ENCODE measurements at places on chromosomes 13 and 19. TPM values are rescaled to one million over a fixed set of nuclear protein-coding genes. Genes with fewer than 3 reads are reported as not detected.

The CRB3 gene
- 40.5 TPM for total RNA-seq

GRCh38 chr13:23966691-23967615, 69.7 kb upstream of the C1QTNF9B start:
- no peaks in the 10 kb centered on the region for H3K36me3 ChIP-seq
- no peak for DNase-seq
- no peaks in the 10 kb centered on the region for H3K4me1 ChIP-seq
- no peak overlapping the region for H3K27ac ChIP-seq

- H3K4me3 ChIP-seq, result no peak overlapping the region
- no peak for DNase-seq
- H3K36me3 ChIP-seq, result 0 out of 2 replicates have a peak, but pooled peaks cover 14% of the 10 kb centered on the region
- H3K27ac ChIP-seq, result no peak overlapping the region
Observed at GRCh38 chr13:100633461-100633860, 41.1 kb downstream of the TMTC4 start.

The NCR1 gene
- total RNA-seq, result not detected

DNA sequence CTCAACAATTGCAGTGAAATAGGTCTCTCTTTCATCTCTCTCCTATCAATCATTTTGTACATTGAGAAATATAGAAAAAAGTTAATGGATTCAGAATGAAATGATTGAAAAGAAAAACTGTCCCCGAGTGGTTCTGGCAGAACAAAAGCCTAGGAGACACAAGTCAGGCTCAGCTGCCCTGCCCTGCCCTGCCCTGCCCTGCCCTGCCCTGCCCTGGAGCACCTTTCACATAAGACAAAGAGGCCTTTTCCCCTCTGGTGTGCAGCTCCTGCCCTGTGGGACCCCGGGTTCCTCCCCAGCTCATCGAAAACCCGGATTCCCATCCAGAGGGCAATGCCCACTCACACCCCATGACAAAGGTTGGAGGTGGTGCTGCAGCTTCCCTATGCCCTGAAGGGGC, 94.7 kb downstream of the TEX26 start:
- no peaks in the 10 kb centered on the region for H3K4me1 ChIP-seq
- 0 out of 2 replicates have a peak, but pooled peaks cover 8% of the 10 kb centered on the region for H3K27me3 ChIP-seq
- no peak overlapping the region for H3K4me3 ChIP-seq
- DNase-seq, result no peak
- no peak overlapping the region for H3K27ac ChIP-seq
- H3K36me3 ChIP-seq, result no peaks in the 10 kb centered on the region

- DNase-seq, result no peak
- peaks cover 12% of the 10 kb centered on the region for H3K4me1 ChIP-seq
- no peak overlapping the region for H3K4me3 ChIP-seq
- peaks cover 5% of the 10 kb centered on the region for H3K36me3 ChIP-seq
- no peak overlapping the region for H3K27ac ChIP-seq
Observed at GRCh38 chr19:9671655-9672054, 3.2 kb downstream of the ZNF562 start.

DNA sequence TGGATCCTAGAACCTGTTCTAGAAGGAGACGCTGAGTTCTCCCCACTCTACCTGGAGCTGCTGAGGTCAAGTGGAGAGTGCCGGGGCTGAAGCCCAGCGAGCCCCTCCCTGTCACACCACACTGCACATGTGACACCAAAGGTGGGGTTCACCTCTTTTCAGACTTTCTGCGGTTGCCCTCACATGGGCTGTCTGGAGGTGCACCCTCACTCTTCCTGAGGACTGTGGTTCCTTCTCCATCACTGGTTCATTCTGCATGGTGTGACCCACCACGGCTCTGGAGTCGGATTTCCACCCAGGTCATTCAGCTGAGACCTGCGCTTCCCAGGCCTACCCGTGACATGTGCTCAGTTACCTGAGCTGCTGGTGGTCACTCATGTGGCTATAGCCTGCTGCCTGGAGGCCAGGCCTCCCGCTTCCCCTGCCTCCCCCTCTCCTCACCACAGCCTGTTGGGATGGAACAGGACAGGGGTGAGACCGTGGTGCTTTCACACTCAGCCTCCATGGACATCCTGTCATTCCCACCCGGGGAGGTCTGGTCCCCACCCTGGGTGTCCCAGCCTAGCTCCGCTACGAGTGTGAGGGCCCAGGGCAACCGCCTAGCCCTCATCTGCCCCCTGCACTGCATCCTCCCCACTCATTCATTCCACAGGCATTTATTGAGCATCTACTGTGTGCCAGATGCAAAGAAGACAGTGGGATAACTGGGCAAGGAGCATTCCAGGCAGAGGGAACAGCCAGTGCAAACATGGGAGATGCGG, 605 bp upstream of the A1BG start:
- H3K27ac ChIP-seq, result no peak overlapping the region
- DNase-seq, result no peak
- H3K4me1 ChIP-seq, result no peaks in the 10 kb centered on the region

The QPCTL gene
- 19.5 TPM for total RNA-seq
